ENCODE measurements at places on chromosomes 3 and 15.

- DNase-seq: no peak
These were observed 120.1 kb downstream of the GALK2 start for GRCh38 chr15:49290191-49290590.

DNA sequence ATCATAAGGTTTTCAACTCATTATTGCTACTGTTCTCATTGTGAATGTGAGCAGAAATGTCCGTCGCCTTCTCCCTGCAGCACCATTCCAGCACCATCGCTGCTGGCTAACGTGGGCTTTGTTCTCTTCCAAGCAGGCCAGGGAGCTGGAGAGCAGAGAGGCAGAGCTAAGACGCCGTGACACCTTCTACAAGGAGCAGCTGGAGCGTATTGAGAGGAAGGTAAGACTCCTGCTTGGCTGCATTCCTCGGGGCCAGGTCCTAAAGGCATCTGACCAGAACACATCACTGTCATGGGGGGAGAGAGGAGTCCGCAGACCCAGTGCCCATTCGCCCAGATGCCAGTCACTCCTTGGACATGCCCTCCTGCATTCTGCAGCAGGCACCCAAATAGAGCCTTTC is 130.4 kb upstream of the PLXNA1 start:
- no peak for DNase-seq

DNA sequence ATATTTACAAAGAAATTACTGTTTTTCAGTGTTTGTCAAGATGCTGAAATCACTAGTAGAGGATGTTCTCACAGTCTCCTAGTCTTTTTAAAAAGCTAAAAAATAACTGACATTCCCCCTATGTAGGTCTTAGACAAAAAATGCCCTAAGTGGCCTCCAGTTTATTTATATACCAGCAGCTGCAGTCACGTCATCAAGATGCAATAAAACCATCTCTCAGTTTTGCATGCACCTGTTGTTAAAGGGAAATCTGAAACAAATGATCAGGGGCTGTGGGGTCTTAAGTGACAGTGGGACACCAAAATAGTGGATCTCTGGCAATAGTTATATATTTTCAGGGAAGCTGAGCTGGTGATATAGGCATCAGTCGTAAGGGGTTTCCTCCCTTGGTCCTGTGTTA is 146.5 kb upstream of the ARPP21 start:
- DNase-seq: no peak

GRCh38 chr15:87628311-87628710 is 628.2 kb downstream of the NTRK3 start:
- no peak for DNase-seq

DNA sequence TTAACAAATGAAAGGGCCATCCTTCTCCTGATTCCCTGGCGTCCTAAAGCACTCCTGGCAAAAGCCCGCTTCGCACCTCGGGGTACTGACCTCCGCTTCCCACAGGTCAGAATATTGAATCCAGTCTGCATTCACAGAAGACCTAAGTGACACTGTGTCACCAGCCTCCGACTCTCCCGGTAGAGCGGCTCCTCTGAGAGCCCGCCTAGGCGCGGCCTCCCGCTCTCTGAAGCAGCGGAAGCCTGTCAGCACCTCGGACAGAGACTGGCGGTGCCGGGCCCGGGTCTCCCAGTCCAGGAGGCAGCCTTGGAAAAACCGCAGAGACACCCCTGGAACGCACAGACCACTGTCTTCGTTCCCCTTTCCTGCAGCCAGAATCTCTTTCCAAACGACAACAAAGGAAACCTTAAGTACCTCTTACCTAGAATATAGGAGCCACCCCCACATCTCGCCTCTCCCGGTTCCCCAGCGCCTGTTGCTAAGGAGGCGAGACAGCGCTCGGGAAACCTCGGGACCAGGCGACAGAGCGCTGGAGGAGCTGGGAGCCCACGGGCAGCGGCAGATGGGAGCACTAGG is 1.2 kb downstream of the GABRB3 start:
- DNase-seq: no peak

DNA sequence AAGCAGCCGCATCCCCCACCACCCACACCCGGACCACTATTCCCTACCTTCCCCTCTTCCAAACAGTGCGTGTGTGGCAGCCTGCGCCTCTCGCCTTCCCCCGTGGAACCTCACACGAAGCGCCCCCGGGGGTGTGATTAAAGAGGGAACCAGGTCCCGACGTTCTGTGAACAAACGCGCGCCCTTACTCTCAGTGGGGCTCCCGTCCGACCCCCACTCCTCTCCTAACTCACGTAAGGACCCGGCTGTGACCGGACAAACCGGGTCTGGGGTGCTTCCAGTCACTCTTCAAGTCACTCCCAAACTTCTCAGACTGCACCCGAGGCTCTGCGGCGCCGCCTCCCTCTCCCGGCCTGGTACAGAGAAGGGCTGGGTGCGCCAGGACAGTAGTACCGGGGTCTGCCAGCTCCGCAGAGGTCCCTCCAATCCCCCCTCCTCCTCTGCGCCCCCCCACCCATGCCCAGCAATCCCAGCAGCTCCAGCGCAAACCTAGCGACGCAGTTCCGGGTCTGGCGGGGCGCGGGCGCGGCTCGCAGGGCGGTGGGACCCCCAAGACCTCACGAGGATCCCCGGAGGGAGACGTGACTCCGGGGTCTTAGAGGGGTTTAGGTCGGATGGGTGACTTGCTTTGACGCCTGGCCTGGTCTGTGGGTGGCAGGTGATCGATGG is 574 bp downstream of the DUOXA1 start:
- DNase-seq: no peak

- no peak for DNase-seq
These were observed 45.8 kb upstream of the CCNB2 start for GRCh38 chr15:59059076-59059597.

- DNase-seq: no peak
These were observed 146.0 kb downstream of the IL20RB start for GRCh38 chr3:137103739-137104138.

DNA sequence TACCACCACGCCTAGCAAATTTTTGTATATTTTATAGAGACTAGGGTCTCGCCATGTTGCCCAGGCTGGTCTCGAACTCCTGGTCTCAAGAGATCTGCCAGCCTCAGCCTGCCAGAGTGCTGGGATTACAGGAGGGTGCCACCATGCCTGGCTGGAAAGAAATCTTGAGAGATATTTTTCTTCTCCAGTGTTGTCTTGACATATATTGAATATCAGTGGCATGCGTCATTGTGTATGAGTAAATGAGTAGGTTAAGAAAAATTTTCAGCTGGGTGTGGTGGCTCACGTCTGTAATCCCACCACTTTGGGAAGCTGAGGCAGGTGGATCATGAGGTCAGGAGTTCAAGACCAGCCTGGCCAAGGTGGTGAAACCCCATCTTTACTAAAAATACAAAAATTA is 3.5 kb upstream of the PIF1 start:
- DNase-seq: no peak

GRCh38 chr3:156664831-156665178 is 9.6 kb upstream of the TIPARP start:
- no peak for DNase-seq

GRCh38 chr3:143895805-143896204 is 47.5 kb upstream of the SLC9A9 start:
- DNase-seq: no peak

GRCh38 chr3:108006881-108007331 is 83.9 kb downstream of the CD47 start:
- DNase-seq: no peak

DNA sequence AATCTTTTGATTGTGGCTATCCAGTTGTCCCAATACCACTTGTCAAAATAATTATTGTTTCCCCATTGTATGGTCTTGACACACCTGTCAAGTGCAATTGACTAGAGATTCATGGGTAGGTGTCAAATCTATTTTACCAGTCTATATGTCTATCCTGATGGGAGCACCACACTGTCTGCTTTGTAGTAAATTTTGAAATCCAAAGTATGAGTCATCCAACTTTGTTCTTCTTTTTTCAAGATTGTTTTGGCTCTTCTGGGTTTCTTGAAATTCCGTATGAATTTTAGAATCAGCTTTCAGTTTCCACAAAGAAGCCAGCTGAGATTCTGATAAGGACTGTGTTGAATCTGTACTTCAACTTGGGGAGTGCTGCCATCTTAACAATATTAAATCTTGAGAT is 71.9 kb downstream of the CSNK1G1 start:
- DNase-seq: no peak

DNA sequence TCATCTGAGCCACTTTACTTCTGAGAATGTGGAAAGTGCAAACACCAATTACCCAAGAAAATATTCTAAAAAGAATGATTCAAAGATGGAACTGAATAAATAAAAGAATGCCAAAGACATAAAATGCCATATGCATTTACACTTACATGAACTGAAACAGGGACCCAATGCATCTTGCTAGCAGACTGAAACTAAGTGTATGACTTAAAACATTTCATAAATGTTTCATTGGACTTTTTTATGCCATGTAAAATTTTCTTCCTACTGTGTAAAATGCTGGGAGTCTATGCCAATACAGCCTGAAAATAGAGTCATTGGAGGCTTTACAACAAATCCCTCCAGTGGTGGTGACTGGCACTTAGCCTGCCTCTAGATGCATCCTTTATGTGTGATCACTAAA is 735.1 kb upstream of the CCDC54 start:
- no peak for DNase-seq

GRCh38 chr3:185960522-185961288 is 22.9 kb upstream of the TRA2B start:
- no peak for DNase-seq

DNA sequence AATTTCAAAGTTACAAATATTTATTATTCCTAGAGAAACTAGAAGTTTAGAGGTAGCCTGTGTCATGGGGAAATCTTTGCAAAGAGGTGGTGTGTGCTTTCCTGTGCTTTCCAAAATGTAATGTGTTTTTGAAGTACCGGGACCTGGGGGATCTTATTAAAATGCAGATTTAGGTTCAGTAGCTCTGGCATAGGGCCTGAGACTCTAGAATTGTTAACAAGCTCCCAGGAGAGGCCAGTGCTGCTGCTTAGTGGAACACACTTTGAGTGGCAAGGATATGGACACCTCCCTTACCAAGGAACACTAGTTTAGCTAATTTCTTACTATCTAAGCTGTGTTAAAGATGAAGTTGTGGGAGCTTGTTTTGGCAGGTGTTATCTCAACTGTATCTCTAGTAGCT is 428.9 kb downstream of the VGLL3 start:
- no peak for DNase-seq

DNA sequence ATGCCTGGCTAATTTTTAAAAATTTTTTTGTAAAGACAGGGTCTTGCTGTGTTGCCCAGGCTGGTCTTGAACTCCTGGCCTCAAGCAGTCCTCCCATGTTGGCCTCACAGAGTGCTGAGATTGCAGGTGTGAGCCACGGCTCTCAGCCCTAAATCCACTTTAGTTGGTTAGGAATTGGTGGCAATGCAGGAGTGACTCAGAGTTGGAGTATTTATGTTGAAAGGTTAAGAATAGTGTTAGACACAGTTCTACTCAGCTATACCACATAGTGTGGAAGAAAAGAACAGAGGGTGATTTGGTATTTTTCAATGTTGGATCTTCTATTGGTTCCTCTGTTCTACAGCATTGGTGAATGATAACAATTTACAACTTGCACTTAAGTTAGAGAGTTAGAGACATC is 7.6 kb downstream of the ZNF639 start:
- DNase-seq: no peak

GRCh38 chr3:18841422-18842343 is 306.6 kb upstream of the KCNH8 start:
- DNase-seq: no peak

DNA sequence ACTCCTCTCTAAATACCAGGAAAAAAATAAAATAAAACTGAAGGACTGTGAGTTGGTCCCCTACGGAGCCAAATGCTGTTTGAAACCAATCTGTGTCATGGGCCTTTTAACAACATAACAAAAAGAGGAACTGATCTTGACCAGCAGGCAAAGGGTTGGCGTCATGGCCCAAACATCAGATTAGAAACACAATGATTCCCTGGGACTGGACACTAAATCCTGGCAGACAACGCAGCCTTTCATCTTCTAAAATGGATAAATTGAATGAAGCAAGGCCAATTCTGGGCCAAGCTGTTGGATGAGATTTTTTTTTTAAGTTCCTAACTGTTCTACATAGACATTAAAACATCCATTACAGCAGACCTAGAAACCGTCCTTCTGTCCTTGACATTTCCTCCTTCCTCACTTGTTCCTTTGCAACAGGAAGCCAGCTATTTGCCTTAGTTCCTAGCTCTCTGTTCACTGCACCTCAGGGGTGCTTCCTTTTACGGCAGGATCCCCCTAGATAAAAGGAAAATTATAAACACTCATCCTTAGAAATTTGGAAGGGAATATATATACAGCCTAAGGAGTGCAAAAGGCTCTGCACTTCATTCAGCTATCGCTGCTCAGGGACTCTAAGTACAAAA is 21.6 kb upstream of the TAFA4 start:
- no peak for DNase-seq

DNA sequence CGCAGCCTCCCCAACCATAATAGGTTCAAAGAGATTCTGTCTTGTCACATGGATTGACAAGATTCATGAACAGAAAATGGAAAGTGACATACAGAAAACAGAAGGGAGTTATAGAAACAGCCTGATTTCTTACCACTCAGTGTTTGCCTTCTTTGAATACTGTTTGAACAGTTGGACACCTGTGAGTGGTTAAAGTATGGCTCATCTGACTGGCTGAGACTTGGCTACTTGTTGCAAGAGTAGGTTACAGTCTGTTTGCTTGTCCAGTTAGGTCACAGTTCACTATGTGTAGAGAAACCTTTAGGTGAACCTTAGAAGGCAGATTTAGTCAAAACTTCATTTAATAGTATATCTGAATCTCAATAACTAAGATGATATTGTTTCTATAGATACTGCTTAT is 1003.9 kb upstream of the EPHA6 start:
- DNase-seq: no peak

GRCh38 chr15:59995568-59996297 is 8.4 kb upstream of the FOXB1 start:
- DNase-seq: no peak

- no peak for DNase-seq
These were observed 7.2 kb upstream of the DYNC1LI1 start for GRCh38 chr3:32577581-32578556.

GRCh38 chr3:15521573-15521965 is at the start of gene COLQ:
Gene COLQ (minus strand): TSS chr3:15521706. CDS start chr3:15521625, 81 bp downstream.
- DNase-seq: no peak

GRCh38 chr3:148439254-148439822 is 258.4 kb upstream of the AGTR1 start:
- DNase-seq: no peak

DNA sequence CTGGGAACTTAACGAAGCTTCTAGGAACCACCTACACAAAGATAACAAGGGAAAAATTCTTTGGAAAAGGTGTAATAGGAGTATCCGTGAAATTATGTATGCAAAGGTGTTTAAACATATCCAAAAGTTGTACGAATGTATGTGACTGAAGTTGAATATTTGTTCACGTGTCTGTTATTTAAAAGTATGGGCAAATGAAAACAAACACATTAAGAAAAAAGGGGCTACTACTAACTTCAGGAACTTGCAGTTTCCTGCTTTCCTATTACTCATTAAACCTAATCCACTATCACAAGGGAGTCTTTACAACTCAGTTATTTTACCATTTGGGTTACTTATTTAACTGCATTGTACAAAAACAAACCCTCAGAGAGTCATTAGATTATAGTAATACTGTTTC is 33.9 kb upstream of the GRAMD1C start:
- no peak for DNase-seq
